ENCODE measurements at places on chromosomes 7 and 10.

GRCh38 chr10:93897070-93897780 lies 3.4 kb downstream of the SLC35G1 start:
- H3K27me3 ChIP-seq = no peaks in the 10 kb centered on the region
- H3K36me3 ChIP-seq = no peaks in the 10 kb centered on the region
- H3K4me3 ChIP-seq = no peak overlapping the region
- peaks cover 7% of the 10 kb centered on the region for H3K4me1 ChIP-seq

- H3K27me3 ChIP-seq = no peaks in the 10 kb centered on the region
- H3K4me1 ChIP-seq = peaks cover 7% of the 10 kb centered on the region
- no peak overlapping the region for H3K4me3 ChIP-seq
- no peak for DNase-seq
- no peaks in the 10 kb centered on the region for H3K36me3 ChIP-seq
- H3K27ac ChIP-seq = no peak overlapping the region
Observed at GRCh38 chr10:6783471-6783870, 203.4 kb upstream of the PRKCQ start.

- no peaks in the 10 kb centered on the region for H3K4me1 ChIP-seq
- peaks cover 7% of the 10 kb centered on the region for H3K27me3 ChIP-seq
- H3K36me3 ChIP-seq = no peaks in the 10 kb centered on the region
Observed at GRCh38 chr10:52780391-52781155, 8.0 kb upstream of the MBL2 start.

GRCh38 chr10:34886906-34887642 lies 72.0 kb upstream of the PARD3 start:
- no peaks in the 10 kb centered on the region for H3K36me3 ChIP-seq
- H3K4me1 ChIP-seq = no peaks in the 10 kb centered on the region
- no peaks in the 10 kb centered on the region for H3K27me3 ChIP-seq
- no peak for DNase-seq
- no peak overlapping the region for H3K27ac ChIP-seq

DNA sequence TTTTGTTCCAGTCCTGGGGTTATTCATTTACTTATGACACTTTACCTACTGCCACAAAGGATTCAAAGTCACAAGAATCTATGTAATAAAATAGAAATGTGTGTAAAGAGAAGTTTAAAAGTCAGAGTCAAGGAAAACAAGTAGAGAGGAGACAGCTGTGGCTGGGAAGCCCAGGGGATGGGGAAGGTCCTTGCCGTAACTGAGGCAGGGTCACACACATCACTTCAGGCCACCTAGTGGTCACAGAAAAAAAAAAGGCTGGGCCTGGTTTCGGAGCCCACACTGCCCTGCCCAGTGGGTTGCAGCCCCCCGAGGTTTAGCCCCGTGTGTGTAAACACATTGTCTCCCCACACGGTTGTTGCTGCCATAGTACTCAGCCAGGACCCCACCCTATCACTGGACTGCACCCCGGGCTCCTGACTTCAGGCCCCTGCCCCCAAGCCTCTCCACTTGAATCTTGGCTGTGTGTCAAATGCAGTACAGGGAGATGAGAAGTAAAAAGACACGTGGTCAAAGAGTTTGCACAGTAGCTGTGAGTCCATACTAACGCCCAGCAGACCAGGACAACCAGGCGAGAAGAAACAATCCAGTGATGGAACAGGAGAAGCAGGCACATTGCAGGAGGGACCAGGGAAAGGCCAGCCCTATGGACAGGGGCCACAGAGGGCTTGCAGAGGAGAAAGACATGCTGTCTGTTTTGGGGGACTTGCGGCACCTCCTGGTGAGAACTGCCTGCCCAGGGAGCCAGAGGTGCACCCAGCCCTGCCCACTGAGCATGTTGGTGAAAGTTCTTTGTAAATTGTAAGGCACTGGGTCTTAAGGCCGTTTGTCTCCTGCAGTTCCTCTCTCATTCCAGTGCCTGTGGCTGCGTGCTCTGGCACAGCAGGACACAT lies 91.4 kb upstream of the MACROH2A2 start:
- H3K27ac ChIP-seq = no peak overlapping the region
- H3K27me3 ChIP-seq = no peaks in the 10 kb centered on the region
- no peak overlapping the region for H3K4me3 ChIP-seq

GRCh38 chr10:6755781-6756460 lies 175.8 kb upstream of the PRKCQ start:
- no peaks in the 10 kb centered on the region for H3K27me3 ChIP-seq
- no peaks in the 10 kb centered on the region for H3K36me3 ChIP-seq
- no peak overlapping the region for H3K27ac ChIP-seq
- no peak for DNase-seq
- no peak overlapping the region for H3K4me3 ChIP-seq

DNA sequence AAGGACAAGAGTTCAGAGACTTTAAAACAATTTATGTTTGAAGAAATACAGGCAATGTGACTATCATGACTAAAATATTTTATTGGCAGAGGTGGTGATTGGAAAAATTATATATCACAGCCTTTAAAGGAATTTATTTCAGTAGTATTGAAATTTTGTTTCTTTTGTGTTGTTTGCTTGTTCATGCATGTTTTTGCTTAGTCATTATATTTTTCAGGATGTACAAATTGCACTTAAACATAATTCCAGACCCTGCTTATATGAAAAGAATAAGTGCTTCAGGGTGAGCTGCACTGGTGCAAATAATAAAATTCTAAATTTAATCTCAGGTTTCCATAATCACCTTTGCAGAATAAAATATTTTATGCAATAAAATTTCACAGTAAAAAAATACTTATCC lies 283.3 kb downstream of the PPP1R3A start:
- DNase-seq = no peak
- H3K27me3 ChIP-seq = no peaks in the 10 kb centered on the region
- H3K27ac ChIP-seq = no peak overlapping the region
- no peaks in the 10 kb centered on the region for H3K4me1 ChIP-seq
- no peak overlapping the region for H3K4me3 ChIP-seq
- no peaks in the 10 kb centered on the region for H3K36me3 ChIP-seq

Measured in tibial nerve (tissue), 4 donors.